ENCODE measurements at places on chromosomes 1 and 21.

DNA sequence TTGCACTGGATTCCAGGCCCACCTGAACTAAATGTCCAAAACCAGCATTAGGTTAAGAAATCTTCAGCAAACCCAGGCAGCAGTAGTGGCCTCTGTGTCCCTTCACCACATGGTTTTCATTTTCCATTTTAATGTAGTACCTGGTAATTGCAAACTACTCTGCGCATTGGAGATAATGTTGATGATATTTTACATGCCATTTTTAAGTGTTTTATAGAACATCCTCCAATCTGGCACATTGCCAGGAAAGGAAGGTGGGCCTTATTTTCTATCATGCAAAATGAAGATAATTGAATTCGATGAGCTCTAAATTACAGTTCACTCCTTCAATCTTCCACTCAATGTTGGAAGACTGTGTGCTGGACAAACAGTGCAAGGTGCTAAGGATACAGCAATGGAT lies 89.5 kb downstream of the ZC3H11B start:
- peak; percentile 91 for DNase-seq

DNA sequence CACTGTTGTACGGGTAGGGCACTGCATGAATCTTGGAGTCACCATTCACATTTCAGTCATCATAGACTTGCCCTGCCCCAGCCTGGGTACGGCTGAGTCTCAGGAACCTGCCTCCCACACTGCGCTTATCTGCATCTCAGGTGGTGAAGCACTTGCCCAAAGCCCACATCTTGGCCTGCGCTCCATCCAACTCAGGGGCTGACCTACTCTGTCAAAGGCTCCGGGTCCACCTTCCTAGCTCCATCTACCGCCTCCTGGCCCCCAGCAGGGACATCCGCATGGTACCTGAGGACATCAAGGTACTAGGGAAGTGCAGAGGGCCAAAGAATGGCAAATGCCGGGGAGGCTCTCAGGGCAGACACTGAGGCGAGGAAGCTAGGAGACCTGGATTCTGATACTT lies 11.7 kb downstream of the RHOC start:
- no peak for DNase-seq

GRCh38 chr1:204196068-204196795 lies at the start of gene KISS1:
TSS of gene KISS1 (minus strand) at chr1:204196491. CDS start at chr1:204192876, 3,615 bp downstream.
- DNase-seq, result no peak

DNA sequence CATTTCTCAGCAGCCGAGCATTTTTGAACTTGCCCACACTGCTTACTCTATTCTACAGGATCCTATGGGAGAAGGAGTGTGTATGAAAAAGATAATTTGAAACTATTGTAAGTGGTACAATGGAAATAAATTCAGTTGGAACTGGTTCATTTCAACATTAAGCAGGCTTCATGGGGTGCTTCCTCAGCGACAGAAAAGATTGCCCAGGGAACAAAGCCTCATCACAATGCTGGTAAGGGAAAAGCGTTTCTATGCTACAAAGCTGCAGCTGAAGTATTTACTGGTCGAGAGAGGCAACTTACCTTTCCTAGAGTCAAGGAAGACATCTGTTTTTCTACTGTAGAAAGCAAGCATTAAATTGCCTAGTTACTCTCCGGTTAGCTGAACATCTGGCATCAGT lies 568.2 kb upstream of the ZP4 start:
- no peak for DNase-seq

GRCh38 chr1:234694661-234695060 lies 84.7 kb upstream of the IRF2BP2 start:
- no peak for DNase-seq

DNA sequence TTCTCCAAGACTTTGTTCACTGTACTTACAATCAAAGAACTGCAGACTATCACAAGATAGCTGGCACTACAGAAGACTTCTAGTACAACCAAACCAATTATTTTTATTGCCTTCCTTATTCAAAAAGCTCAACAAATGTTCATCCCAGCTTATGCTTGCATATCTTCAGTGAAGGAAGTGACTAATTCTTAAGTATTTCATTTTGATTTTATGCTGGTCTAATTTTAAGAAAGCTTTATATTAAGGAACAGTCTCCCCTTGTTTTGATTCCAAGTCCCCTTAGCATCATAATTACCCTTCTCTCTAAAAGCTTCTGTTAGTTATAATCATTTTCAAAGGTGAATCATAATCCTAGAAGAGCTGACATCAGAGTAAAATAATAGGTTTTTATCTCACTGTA lies 132.9 kb downstream of the LRRIQ3 start:
- no peak for DNase-seq

DNA sequence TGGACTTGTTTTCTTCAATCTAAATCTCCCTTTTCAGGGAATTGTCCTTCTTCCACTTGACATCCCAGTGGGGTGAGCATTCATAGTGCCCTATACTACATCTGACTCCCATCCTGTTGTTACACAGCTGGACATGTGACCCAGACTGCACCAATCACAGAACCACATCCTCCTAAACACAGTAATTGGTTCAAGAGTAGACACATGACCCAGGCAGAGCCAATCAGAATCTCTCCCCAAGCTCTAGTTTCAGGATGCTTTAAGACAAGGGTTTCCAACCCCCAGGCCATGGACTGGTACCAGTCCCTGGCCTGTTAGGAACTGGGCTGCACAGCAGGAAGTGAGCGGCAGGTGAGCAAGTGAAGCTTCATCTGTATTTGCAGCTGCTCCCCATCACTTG lies 5.6 kb upstream of the DDOST start:
- DNase-seq, result peak; percentile 47

Data from SK-N-DZ (cell line).